Hippocampal formation (tissue), 2 donors: ENCODE measurements at places on chromosomes 2 and 18.

- DNase-seq: no peak
Measured at GRCh38 chr18:811892-812375, at the start of gene YES1. TSS of gene YES1 (minus strand) at chr18:812242. CDS start at chr18:756827, 55,415 bp downstream.

- DNase-seq: no peak
Measured at GRCh38 chr2:215521031-215521430, 85.2 kb upstream of the FN1 start.

DNA sequence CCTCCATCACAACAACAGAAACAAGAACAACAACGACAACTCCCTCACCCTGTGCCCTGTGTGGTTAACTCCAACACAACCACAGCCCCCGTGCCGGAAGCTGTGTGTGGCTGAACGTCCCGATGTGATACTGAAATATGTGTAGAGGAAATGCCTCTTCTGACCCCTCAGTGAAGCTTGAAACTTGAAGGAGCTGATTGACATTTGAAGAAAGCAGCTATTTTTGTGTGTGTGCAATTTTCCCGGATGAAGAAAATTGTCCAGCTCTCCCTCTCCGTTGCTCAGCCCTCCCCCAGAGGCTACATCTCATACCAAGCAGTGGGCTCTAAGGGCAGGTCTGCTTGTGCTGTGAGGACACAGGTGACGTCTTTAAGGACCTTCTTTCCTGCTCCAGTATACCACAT, 173.8 kb downstream of the ICOS start:
- DNase-seq: no peak

GRCh38 chr2:31404302-31404701, 10.2 kb downstream of the XDH start:
- no peak for DNase-seq

DNA sequence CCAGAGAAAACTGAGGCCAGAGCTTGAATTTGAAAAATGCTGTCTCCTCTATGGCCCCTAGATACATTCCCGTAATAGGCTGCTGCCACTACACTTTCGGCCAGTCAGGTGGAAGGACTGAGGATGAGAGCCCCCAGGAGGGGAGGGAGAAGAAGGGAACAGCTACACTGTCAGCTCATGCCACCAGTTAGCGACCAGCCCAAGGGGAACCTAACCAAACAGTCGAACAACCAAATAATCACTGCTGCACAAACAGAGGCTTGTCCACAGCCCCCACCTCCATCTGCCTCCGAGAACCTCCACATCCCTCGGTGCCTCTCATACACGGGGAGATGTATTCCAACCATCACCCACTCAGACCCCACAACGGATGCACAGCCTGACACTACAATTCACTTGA, 7.3 kb downstream of the ZNF516 start:
- no peak for DNase-seq

DNA sequence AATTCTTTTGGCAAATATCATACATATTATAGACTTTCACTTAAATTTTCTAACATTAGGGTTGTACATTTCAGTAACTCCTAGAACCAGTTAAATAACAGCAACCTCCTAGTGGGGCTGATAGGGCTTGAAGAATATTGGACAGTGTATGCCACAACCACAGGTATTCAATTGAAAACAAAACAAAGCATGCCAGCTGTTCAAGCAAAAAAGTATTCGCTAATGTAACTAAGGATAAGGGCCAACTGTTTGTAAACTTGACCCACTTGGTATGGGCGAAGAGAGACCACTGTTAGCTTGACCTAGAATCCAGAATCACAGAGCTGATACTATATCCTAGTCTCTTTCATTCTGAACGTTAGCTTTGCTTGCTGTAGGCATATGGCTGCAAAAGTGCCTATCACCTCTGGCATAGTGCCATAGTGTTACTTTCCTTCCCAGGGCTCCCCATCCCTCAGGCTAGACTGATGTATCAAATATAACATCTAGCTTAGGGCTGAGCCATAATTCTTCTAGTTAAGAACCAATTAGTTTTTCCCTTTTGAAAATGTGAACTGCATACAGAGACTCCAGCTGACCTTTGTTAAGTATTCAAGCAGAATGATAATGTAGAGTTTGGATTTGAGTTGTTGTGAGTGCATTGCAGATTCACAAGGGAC, 458.8 kb upstream of the NRXN1 start:
- no peak for DNase-seq

- no peak for DNase-seq
Measured at GRCh38 chr2:139365189-139365588, 585.0 kb upstream of the NXPH2 start.

- DNase-seq: no peak
Measured at GRCh38 chr2:218961651-218962570, 2.4 kb downstream of the CDK5R2 start.

DNA sequence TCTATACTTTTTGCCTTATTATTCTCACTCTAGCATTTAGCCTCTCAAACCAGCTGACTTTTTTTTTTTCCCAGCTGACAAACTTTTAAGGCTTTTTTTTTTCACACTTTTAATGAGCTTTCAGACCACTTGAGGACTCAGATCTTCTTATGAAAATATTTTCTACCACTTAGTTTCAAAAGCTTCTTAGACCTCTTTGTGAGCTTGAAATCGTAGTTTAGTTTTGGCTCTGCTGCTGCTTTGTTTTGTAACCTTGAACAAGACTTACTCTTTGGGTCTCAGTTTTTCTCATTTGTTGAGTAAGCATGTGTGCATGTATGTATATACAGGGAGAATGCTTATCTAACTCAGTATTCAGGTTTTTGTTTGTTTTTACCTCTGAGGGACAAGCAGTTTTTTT, 3.5 kb downstream of the NBEAL1 start:
- DNase-seq: peak; percentile 35

GRCh38 chr2:53437371-53437770, 330.2 kb upstream of the CHAC2 start:
- DNase-seq: no peak

GRCh38 chr18:68542846-68543245, 172.1 kb downstream of the TMX3 start:
- no peak for DNase-seq

- no peak for DNase-seq
Measured at GRCh38 chr2:118986738-118987137, 44.7 kb downstream of the MARCO start.

- no peak for DNase-seq
Measured at GRCh38 chr2:172647439-172647838, 88.2 kb upstream of the RAPGEF4 start.

- DNase-seq: no peak
Measured at GRCh38 chr2:185978634-185979407, 240.2 kb downstream of the FSIP2 start.

GRCh38 chr18:12327510-12328178, 19.6 kb downstream of the TUBB6 start:
- peak; percentile 32 for DNase-seq

GRCh38 chr18:55370936-55371335, 217.1 kb downstream of the TCF4 start:
- DNase-seq: no peak

- DNase-seq: no peak
Measured at GRCh38 chr2:105873721-105874120, 129.0 kb downstream of the NCK2 start.

- DNase-seq: peak; percentile 9
Measured at GRCh38 chr18:56869189-56869777, 218.1 kb downstream of the WDR7 start.

DNA sequence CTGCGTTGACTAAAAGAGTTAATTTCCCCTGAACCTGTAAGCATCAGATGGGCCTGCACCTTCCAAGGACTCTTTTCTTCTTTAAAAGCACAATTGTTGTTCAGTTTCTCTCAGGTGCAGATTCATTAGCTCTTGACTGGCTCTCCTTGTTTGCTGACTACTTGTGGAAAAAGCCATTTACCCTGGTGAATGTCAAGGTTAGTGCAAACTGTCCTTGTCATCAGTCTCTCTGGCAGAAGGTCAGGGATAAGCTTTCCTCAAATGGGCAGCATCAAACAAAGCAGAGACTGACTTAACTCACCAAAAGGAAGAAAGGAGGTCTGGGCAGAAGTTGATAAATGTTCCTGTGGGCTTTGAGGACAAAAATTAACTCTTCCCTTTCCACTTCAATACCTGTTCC, 922.7 kb downstream of the BCL11A start:
- DNase-seq: no peak

DNA sequence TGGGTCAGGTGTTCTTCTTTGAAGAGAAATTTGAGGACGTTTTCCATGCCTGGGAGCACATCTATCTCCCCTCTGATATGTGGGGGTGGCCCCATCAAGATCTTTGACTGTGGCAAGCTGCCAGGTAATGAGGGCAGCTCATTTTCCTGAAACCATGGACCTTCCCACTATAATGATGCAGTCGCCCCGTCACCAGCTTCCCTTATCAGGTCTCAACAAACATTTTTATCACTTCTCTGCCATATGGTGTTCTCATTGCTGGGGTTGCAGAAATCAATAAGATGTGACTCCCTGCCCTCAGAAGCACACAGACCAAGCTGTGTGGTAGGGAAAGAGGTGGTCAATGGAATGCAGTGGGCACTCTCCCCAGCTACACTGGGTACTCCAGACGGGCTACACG, 48.4 kb upstream of the B3GNT7 start:
- no peak for DNase-seq

GRCh38 chr2:19461504-19462255, 103.3 kb upstream of the OSR1 start:
- DNase-seq: no peak

- DNase-seq: no peak
Measured at GRCh38 chr2:193966590-193966989, 1690.4 kb upstream of the SLC39A10 start.

DNA sequence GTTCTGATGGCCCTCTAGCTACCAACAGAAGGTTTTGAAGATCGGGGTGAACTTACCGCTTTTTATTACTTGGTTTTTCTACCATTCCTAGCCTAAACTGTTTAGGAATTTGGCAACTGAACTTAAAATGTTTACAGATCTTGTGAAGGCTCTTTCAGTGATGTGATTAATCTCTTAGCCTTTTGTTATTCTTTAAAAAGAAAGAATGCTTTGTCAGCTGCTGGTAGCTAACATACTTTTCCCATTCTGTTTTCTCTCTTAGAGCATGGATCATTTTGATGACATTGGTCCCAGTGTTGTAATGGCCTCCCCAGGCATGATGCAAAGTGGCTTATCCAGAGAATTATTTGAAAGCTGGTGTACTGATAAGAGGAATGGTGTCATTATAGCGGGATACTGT, 18.1 kb downstream of the CPSF3 start:
- no peak for DNase-seq

GRCh38 chr2:19038071-19039015, 320.1 kb downstream of the OSR1 start:
- DNase-seq: no peak

GRCh38 chr2:134715932-134716643, 2.7 kb downstream of the TMEM163 start:
- DNase-seq: no peak

GRCh38 chr2:140122001-140122400, 1341.8 kb upstream of the NXPH2 start:
- DNase-seq: no peak

- no peak for DNase-seq
Measured at GRCh38 chr2:222866358-222866960, 5.6 kb downstream of the ACSL3 start.

DNA sequence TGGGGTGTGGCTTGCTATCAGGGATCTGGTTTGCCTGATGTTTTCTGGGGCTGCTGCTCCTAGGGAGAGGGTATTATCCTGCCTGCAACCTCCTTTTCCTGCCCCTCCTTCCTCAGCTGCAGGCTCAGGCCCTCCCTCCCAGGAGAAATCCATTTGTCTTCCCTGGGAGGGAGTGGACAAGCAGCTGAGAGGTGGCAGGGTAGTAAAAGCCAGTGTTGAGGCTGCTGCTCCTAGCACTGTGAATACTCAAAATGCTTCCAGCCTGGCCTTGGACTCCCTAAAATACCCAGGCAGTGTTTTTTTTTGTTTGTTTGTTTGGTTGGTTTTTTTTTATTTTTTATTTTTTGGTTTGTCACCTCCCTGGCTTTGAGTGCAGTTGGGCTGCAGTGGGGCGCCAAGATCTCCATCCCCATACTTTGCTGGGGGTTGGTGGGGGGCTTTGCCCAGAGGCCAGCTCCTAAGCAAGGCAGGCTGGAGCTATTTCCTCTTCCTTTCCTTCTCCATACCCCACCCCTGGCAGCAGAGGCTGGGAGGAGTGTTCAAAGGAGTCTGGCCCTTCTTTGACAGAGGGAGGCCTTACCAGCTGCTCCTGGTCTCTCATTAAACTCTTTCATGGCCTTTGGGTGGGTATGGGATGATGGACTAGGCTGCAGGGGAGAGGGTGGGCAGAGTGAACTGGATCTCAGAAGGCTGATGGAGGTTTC, 13.6 kb downstream of the HOXD3 start:
- no peak for DNase-seq

DNA sequence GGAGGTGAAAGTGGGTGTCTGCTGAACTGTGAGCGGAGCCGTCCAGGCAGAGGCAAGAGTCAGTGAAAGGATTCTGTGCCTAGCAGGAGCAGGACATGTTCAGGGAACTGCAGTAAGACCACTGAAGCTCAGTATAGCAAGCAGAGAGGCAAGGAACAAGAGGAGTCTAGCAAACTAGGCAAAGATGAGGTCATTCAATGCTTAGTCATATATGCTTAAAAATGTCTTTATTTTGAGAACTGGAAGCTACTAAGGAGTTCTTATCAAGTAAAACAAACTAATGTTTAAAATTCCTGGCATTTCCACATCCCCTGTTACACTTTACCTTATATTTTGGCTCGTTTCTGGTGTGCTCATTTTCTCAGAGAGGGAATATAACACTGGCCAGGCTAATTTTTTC, 913.4 kb downstream of the CBLN2 start:
- DNase-seq: no peak

DNA sequence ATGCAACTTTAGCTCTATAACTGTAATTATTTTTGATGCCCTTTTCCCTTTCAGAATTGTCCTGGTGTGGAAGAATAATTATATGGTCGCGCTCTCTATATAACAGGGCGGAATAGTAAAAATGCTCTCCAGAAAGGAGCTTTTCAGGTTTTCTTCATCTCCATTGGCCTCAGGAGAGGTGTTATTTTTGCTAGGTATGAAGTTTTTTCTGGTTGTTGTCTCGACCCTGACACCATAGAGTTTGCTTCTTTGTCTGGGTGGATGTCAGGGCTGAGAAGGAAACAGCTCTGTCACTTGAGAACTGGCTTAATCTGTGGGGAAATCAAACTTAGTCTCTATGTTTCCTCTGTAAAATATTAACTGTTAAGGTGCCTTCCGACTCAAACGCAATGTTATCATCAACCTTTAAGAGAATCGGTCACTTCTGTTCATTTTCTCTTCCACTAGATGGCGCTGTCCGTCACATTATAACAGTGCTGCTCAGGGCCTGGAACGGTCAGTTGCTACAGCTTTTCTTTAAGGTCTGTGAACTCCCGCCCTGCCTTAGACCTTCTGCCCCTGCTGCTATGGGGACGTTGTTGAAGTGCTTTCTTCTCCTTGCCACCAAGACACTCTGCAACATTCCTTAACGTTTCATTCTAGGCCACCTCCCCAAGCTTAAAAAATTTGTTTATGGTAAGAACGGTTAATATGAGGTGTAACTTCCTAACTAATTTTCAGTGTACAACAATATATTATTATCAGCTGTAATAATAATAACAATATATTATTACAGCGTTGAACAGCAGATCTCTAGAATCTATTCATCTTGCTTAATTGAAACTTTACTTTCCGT, 23.8 kb upstream of the SERPINB12 start:
- DNase-seq: peak; percentile 76
